ENCODE measurements at places on chromosomes 13 and 19.

- peak; percentile 85 for DNase-seq
Observed at GRCh38 chr19:40464059-40465024, 1.2 kb downstream of the BLVRB start.

- no peak for DNase-seq
Observed at GRCh38 chr13:46324976-46325375, 62.1 kb downstream of the RUBCNL start.

DNA sequence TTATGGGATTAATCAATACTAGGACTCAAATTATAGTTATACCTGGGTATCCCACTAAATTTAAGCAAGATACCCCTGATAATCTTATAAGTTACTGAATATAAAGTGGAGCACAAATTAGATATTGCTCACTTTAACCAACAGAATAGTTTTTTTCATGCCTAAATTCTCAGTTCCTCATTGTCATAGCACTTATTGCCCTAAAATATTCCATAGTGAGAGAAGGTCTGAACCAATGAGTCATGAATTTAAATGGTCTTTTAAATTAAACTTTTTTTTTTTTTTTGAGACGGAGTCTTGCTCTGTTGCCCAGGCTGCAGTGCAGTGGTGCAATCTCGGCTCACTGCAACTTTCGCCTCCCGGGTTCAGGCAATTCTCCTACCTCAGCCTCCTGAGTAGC is 42.4 kb downstream of the ZNF136 start:
- DNase-seq: no peak

DNA sequence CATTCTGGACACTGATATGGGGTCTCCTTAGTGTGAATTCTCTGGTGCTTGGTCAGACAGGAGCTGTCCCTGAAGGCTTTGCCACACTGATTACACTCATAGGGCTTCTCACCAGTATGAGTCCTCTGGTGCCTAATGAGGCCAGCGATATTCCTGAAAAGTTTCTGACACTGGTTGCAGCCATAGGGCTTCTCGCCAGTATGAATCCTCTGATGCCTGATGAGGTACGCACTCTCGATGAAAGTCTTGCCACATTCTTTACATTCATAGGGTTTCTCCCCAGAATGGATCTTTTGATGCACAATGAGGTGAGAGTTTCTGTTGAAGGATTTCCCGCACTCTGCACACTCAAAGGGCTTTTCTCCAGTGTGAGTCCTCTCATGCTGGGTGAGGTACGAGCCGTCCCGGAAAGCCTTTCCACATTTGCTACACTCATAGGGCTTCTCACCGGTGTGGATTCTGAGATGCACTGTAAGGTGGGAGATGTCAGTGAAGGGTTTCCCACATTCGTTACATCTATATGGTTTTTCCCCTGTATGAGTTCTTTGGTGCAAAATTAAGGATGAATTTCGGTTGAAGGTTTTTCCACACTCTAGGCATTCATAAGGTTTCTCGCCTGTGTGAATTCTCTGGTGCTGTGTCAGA is 22.4 kb downstream of the ZNF329 start:
- DNase-seq: no peak

DNA sequence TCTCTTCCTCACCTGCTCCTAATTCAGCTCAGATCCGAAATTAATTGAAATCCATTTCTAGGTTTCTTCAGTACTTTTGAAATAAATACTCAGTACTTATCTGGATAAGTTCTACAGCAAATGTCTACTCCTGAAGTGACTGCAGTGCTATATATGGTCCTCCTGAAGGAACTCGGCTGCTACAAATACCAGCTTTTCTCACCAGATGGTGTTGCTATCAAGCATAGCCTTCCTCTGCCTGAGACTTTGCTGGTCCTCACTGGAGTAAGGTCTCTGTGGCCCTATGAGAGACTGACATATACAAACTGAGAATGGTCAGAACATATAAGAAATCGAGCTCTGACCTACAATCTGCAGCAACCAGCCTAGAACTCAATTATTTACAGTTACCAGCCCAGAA is 161.6 kb downstream of the NDFIP2 start:
- DNase-seq: no peak

- DNase-seq: peak; percentile 82
Observed at GRCh38 chr13:100088644-100089464, at the start of gene PCCA. TSS of gene PCCA (plus strand) at chr13:100089093. CDS start at chr13:100089121, 28 bp downstream.

DNA sequence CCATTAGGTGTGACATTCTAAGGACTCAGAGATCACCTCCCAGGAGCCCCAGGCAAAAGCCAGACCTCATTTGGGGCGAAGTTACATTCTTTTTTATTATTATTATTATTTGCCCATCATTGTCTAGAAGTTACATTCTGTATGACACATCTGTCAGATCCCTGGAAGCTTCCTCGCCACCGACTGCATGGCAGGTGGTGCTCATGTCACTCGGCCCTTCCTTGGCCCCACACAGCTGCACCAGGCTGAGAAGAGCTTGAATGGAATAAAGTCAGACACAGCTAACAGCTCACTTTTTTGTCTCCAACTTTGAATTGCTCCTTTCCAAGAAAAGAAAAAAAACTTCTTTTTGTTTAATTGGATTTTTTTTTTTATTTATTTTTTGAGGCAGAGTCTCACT is 41.4 kb upstream of the LDLR start:
- no peak for DNase-seq

DNA sequence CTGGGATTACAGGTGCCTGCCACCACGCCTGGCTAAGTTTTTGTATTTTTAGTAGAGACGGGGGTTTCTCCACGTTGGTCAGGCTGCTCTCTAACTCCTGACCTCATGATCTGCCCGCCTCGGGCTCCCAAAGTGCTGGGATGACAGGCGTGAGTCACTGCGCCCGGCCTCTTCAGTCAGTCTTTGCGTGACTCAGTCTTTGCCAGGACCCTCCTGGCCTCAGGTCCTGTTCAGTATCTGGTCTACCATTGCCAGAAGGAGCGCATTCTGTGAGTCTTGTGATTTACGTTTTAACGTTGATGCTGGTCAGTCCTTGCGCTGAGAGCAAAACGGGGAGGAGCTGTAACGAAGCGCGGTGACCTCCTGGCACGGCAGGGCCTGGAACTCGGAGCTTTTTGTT is 7.6 kb upstream of the HMG20B start:
- peak; percentile 75 for DNase-seq

DNA sequence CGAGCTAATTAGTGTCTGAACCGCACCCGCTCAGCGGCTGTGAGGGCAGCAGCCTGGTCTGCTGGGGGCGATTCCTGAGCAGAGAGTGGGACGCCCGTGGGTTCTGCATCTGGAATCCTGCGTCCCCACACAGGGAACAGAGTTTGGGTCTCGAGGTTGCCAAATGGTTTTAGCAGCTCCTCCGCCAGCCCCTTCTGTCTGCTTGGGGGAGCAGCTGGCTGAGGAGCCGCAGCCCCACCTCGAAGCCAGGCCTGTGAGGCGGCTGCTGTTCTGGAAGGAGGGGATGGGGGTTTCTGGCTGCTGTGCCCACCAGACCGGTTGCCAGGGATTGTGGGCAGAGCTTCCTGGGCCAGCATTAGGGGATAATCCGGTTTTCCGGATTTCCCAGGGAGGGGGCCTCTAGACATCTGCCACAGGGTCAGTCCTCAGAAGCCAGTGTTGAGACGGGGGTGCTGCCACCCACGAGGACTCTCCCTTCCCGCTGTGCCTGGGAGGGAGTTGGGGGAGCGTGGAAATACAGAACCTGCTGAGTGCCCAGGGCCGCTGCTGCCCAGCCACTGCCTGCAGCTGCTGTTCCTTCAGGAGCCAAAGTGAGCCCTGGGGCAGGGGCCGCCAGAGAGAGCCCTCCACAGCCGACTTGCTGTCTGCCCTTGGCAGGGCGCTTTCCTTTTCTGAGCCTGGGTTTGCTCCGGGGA is 2.0 kb downstream of the CDC34 start:
- no peak for DNase-seq

GRCh38 chr13:107066355-107066754 is 498.4 kb upstream of the ARGLU1 start:
- no peak for DNase-seq

DNA sequence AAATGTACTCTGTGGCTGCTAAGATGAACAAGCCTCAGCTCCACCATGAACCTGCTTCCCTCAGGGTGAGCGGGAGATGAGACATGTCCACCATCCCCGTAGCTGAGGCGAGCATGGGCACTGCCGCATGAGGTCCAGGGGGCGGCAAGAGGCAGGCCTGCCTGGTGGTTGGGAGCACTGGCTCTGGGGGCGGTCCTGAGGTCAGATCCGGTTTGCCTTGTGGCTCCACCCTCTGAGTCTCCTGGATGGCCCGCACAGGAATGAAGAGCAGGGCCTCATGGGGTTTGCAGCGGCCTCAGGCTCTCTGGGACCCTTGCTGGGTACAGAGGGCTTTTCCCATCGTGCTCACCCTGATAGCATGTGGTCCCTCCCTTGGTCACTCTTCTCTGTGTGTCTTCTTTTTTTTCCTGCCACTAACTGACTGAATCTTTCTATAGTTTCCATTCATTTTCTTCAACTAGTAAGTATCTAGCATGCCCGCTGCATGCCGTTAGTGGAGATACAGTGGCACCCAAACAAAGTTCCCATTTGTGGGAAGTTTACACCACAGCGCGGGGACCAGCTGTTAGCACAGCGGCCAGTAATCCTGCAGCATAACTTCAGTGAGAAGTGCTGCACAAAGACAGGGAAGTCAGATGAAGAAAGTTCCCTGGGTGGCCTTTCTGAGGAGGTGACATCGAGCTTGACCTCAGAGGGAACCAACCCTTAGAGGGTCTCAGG is 37.3 kb downstream of the CAPN12 start:
- no peak for DNase-seq

DNA sequence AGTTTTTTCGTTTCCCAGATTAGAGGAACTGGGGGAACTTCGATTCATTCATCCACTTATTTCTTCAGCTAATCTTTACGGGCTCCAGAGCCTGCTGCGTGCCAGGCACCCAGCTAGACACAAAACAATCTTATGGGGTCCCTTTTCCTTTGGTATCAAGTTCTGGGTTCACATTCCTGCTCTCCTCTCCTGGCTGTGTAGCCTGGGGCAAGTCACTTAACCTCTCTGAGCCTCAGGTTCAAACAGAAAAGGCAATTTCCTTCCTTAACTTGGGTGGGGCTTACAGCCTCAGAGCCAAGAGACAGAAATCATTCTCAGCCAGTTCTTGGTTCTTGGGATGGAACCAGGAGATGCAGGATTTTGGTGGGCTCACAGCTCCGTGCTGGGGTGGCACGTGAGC is 5.9 kb downstream of the SHD start:
- no peak for DNase-seq

GRCh38 chr19:46861691-46862502 is 1.1 kb downstream of the ARHGAP35 start:
- DNase-seq: no peak

DNA sequence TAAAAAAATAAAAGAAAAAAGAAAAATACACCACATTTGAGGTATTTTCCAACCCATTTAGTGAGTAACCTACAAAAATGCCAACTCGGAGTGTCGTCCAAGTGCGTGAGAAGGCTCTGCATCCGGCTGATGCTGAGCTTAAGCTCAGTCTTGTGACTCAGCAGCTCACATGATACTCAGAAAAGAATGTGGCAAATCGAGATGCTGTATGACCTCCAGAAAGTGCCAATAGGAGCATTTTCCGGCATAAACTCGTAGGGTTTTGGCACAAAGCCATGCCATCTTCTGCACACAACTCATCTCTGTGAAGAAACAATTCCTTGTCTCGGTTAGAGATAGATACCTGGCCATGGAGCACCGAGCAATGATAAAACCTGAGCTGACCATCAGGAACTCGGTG is 58.5 kb downstream of the TRPM4 start:
- DNase-seq: peak; percentile 27

DNA sequence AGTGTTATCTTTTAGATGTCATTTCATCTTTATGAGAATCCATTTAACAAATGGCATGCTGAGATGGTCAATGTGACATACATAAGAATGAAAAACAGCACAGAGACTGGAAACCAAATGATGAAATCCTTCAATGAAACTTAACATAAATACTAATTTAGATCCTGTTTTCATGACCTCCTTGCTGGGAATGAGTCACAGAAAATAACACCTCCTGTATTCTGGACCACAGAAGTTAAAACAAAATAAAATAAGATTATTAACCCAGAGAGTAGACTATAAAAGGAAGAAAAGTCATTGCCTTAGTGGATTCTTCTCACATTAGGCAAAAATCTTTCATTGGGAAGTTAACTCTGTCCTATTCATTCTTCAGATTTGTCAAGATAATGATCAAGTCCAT is 1.6 kb downstream of the DIAPH3 start:
- DNase-seq: peak; percentile 93

- no peak for DNase-seq
Observed at GRCh38 chr19:54918499-54918898, 12.6 kb downstream of the NCR1 start.

DNA sequence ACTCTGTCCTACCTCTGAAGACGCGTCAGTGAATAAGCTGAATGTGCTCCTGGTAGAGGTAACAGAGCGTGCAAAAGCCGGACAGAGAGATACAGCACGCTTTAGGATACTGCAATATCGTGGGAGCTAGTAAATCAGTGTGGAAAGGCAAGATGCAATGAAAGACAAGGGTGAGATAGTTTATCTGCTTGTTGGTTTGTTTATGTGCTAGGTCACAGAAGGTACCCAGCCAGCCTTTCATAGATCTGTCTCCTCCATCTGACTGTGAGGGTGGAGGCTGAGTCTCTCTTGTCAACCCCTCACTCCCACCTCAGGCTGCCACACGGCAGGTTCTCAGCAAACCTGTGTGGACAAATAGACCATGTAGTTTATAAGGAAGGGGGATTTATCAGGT is 904 bp upstream of the GIPC1 start:
- peak; percentile 64 for DNase-seq

GRCh38 chr13:94090773-94091480 is 388.6 kb downstream of the DCT start:
- DNase-seq: no peak

- no peak for DNase-seq
Observed at GRCh38 chr19:30344446-30345425, 27.4 kb upstream of the ZNF536 start.

DNA sequence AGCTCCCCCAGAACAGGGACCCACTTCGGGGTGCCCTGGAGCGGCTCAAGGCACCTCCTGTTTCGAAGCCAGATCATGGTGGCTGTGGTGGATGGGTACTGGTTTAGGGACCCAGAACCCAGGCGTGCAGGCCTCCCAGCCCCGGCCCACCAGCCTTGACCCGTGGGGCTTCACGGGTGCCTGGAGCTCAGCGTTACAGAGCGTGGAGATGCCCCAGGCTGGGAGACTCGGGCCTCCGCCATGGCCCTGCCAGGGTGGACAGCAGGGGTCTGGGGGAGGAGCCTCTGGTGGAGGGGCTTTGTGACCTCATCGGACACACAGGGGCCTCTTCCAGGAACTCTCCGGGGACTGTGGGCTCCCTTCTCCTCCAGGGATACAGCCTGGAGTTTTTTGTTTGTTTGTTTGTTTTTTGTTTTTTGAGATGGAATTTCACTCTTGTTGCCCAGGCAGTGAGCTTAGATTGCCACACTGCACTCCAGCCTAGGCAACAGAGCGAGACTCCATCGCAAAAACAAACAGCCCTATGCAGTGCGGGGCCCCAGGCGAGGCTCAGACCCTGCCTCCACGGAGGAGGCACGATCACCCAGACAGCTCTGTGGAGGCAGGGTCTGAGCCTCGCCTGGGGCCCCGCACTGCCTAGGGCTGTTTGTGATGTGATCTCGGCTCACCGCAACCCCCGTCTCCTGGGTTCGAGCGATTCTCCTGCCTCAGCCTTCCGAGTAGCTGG is at the start of gene GARIN5B:
GARIN5B (minus strand) TSS at position 271 of the 727 bp plus-strand sequence; CDS start at position 77, 194 bp downstream.
- DNase-seq: no peak
